Uterus (tissue), 4 donors: ENCODE measurements at places on chromosomes 2 and 18. TPM values are rescaled to one million over a fixed set of nuclear protein-coding genes. Genes with fewer than 3 reads are reported as not detected.

PID1 gene
- 26.4 TPM for total RNA-seq

- no peak for DNase-seq
- H3K4me3 ChIP-seq: no peak overlapping the region
- H3K27ac ChIP-seq: no peak overlapping the region
These were observed 16.2 kb downstream of the SCYGR8 start for GRCh38 chr2:227761740-227762476.

GRCh38 chr2:98932778-98933343, 3.2 kb downstream of the CRACDL start:
- H3K4me3 ChIP-seq: no peak overlapping the region
- H3K27ac ChIP-seq: no peak overlapping the region
- H3K36me3 ChIP-seq: no peaks in the 10 kb centered on the region
- no peaks in the 10 kb centered on the region for H3K27me3 ChIP-seq
- DNase-seq: no peak

GRCh38 chr2:17979707-17980106, 101.2 kb downstream of the KCNS3 start:
- no peak overlapping the region for H3K4me3 ChIP-seq
- H3K36me3 ChIP-seq: no peaks in the 10 kb centered on the region

GRCh38 chr2:190062053-190062452, 476 bp downstream of the MSTN start:
- H3K27me3 ChIP-seq: no peaks in the 10 kb centered on the region
- H3K27ac ChIP-seq: no peak overlapping the region
- H3K4me3 ChIP-seq: no peak overlapping the region
- no peaks in the 10 kb centered on the region for H3K4me1 ChIP-seq
- H3K36me3 ChIP-seq: no peaks in the 10 kb centered on the region
